Thoracic aorta (tissue), 2 donors: ENCODE measurements at places on chromosomes 2 and 18. TPM values are rescaled to one million over a fixed set of nuclear protein-coding genes. Genes with fewer than 3 reads are reported as not detected.

The LAMA3 gene
- total RNA-seq: 30.1 TPM

GRCh38 chr2:159998243-159998642, 64.2 kb downstream of the PLA2R1 start:
- H3K36me3 ChIP-seq: no peaks in the 10 kb centered on the region
- no peak overlapping the region for H3K4me3 ChIP-seq
- H3K27ac ChIP-seq: no peak overlapping the region
- DNase-seq: no peak

The IL1RL1 gene
- total RNA-seq: 32.8 TPM

GRCh38 chr2:143329288-143329687, 200.1 kb downstream of the ARHGAP15 start:
- no peaks in the 10 kb centered on the region for H3K36me3 ChIP-seq
- H3K4me3 ChIP-seq: no peak overlapping the region
- no peak for DNase-seq
- H3K27me3 ChIP-seq: no peaks in the 10 kb centered on the region
- H3K4me1 ChIP-seq: no peaks in the 10 kb centered on the region
- H3K27ac ChIP-seq: no peak overlapping the region

- H3K4me3 ChIP-seq: no peak overlapping the region
- no peaks in the 10 kb centered on the region for H3K27me3 ChIP-seq
- H3K27ac ChIP-seq: no peak overlapping the region
- no peaks in the 10 kb centered on the region for H3K36me3 ChIP-seq
- DNase-seq: no peak
Observed at GRCh38 chr2:24400207-24400907, 40.0 kb upstream of the ITSN2 start.

- no peak for DNase-seq
- no peak overlapping the region for H3K4me3 ChIP-seq
- H3K27ac ChIP-seq: no peak overlapping the region
- H3K27me3 ChIP-seq: no peaks in the 10 kb centered on the region
- H3K36me3 ChIP-seq: peaks cover 2% of the 10 kb centered on the region
Observed at GRCh38 chr2:24676493-24676892, 116.7 kb downstream of the PTRHD1 start.

- peaks cover 16% of the 10 kb centered on the region for H3K36me3 ChIP-seq
- no peak for DNase-seq
- no peak overlapping the region for H3K27ac ChIP-seq
- H3K4me3 ChIP-seq: peak overlapping the region; percentile 58
Observed at GRCh38 chr18:10559553-10560451, 34.0 kb downstream of the NAPG start.

DNA sequence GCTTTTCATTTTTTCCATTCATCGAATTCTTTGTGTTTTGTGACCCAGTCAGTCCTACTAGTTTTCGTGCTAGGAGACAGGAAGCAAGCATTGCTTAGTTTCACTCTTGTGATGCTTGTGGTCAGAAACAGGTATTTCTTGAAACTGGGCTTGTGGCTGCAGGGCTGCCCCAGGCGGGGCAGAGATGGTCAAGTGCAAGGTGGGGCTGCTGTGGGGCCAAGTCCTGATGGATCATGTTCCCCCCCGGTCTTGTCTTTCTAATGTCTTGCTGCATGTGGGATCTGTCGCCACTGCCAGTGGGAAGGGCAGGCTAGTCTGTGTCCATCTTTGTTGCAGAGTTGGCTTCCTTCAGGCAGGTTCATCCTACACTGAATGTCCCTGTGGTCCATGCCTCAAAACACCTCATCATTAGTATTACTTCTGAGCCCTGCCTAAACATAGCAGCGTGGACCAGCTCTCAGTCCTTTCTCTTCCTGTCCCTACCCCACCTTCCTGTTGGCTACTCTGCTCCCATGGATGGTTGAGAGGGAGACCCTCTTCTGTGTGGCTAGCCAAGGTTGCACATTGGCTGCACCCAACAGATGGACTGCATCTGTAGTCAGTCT, 38.7 kb downstream of the INPP4A start:
- no peak overlapping the region for H3K4me3 ChIP-seq
- peaks cover 15% of the 10 kb centered on the region for H3K4me1 ChIP-seq
- H3K27me3 ChIP-seq: no peaks in the 10 kb centered on the region
- no peaks in the 10 kb centered on the region for H3K36me3 ChIP-seq

GRCh38 chr2:203909261-203909967, 27.1 kb upstream of the ICOS start:
- peak overlapping the region; percentile 61 for H3K4me3 ChIP-seq
- peak overlapping the region; percentile 51 for H3K27ac ChIP-seq
- no peaks in the 10 kb centered on the region for H3K27me3 ChIP-seq
- H3K4me1 ChIP-seq: peaks cover 16% of the 10 kb centered on the region

DNA sequence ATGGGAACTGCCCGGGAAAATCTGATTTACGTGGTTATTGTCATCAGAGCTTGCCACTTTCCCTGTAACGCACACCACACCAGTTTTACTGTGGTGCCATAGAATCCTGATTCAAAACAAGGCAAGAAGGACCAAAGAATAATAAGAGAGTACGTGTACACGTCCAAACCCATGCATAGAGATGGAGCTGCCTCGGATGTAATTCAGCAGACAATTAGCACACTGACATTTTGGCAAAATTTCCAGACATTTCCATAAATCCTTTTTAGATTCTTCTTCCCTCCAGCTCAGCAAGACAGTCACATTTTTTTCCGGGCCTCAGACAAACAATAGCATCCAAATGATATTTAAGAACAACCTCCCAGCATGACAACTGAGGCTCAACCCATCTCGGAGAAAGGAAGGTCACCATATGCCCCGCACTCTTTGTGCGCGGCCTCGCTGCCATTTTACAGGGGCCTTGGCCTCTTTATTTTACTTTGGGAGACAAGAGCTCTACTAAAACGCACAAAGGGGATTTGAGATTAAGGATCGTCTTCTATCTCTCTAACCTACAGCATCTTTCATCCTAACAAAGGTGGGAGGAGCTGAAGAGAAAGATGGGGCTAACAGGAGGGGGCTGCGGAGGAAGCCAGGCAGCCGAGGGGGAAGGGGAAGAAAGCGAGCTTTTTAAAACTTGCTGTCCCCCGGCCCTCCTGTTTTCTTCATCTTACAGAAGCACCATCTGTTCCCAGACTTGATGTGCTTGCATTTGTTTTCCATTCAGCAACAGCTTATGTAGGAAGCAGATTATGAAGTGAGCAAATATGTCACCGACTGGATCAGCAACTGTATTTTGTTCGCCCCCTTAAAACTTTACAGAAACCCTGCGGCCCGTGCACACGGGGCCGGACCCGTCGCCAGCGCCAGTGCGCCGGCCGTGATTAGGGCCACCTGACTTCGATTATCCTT, 61.0 kb downstream of the CDCA7 start:
- no peak overlapping the region for H3K27ac ChIP-seq
- no peaks in the 10 kb centered on the region for H3K36me3 ChIP-seq
- H3K4me1 ChIP-seq: no peaks in the 10 kb centered on the region
- no peaks in the 10 kb centered on the region for H3K27me3 ChIP-seq
- DNase-seq: no peak

DNA sequence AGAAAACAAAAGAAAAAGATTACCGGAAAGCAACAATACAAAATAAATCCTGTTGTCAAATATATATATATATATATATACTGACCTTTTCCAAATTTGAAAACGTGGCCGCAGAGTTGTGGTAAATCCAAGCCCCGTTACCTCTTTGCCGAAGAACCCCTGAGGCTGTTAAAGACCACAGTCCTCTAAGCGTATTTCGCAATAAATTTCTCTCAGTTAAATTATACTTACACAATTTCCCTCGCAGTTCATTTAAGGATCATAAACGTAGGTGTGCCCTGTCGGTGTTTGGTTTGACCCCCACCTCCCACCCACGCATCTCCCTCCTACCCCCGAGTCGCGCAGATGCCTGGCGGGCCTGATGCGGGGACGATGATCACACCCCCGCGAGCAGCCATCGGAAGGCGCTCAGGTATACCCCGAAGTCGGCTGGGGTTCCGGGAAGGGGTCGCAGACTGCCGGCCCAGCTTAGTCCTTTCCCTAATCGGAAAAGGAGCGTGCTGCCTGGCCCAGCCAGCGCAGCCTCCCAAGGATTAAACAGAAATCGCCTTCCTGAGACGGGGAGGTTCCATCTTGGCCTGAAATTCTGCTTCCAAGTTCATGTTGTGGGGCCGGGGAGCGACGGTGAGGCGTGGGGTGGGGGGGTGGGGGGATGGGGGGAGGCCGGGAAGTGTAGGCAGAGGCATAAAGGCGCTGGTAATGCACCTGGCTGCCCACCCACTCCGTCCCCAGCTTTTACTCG, 2.9 kb upstream of the MEIS1 start:
- no peak overlapping the region for H3K27ac ChIP-seq
- DNase-seq: no peak
- H3K4me3 ChIP-seq: peak overlapping the region; percentile 75

GRCh38 chr2:108634576-108635160, 84.6 kb upstream of the RANBP2 start:
- DNase-seq: no peak
- no peaks in the 10 kb centered on the region for H3K27me3 ChIP-seq
- peaks cover 45% of the 10 kb centered on the region for H3K4me1 ChIP-seq
- no peaks in the 10 kb centered on the region for H3K36me3 ChIP-seq
- H3K27ac ChIP-seq: no peak overlapping the region

DNA sequence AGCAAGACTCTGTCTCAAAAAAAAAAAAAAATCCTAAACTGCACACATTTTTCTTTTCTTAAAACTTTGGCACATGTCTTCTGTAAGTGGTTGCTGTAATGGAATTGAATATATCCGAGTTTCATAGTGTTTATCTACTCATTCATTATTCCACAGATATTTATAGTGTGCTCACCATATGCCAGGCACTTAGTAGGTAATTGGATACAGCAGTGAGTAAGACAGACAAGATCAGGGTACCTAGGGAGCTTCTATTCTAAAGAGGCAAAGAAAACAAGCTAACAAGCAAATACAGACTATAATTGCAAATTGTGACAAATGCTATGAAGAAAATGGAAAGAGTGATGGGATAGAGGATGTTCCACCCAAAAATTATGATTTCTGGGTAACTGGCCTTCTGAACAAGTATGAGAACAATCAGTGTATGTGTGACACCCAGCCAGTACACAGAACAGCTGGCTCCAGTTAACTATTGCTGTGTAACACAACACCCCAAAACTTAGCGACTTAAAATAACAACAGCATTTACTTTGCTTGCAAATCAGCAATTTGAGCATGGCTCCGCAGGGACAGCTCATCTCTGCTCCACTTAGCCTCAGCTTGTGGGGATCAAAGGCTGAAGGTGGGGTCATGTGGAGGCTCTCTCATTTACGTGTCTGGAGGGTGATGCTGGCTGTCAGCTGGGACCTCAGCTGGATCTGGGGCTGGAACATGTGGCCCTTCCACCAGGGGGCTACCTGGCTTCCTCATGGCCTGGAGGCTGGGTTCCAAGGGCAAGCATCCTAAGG, 224.9 kb downstream of the INSIG2 start:
- H3K27me3 ChIP-seq: peaks cover 4% of the 10 kb centered on the region
- H3K4me3 ChIP-seq: no peak overlapping the region
- H3K27ac ChIP-seq: no peak overlapping the region
- no peak for DNase-seq

The ABCG8 gene
- total RNA-seq: not detected

DNA sequence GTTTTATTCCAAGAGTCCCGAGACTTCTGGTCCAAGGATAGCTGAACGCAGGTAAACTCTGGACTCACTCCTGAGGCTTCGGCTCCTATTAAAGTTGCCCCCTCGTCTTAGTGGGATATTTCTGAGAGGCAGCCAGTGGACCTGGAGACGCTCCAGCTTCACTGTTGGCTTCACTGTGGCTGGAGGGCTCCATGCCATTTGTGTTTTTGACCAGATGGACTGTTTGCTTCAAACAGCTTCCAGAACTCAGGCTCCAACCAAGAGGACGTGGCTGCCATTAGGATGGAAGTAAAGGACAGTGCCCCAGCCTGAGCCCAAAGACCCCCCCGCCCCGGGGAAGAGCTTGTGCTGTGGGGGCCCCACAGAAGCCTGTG, 94.4 kb upstream of the LDAH start:
- no peak for DNase-seq
- no peaks in the 10 kb centered on the region for H3K27me3 ChIP-seq
- H3K4me3 ChIP-seq: peak overlapping the region; percentile 3
- peak overlapping the region; percentile 64 for H3K27ac ChIP-seq
- H3K36me3 ChIP-seq: no peaks in the 10 kb centered on the region

DNA sequence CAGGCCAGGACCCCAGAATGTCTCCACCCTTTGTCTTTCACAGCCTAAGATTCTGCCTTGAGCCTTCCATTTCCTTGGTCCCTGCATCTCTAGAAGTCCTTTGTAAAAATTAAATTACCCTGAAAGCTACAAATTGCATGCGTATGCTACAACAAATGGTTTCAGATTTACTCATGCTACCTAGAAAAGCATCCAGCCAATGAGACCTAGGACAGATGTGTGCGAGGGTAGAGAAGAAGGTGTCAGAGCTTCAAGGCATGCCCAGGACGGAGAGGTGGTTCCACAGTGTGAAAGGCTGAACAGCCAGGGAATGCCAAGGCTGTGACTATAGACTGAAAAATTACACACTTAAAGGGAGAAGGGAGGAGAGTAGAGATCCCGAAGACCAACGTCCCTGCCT, 40.2 kb downstream of the CCBE1 start:
- no peaks in the 10 kb centered on the region for H3K4me1 ChIP-seq
- no peaks in the 10 kb centered on the region for H3K36me3 ChIP-seq
- H3K27me3 ChIP-seq: no peaks in the 10 kb centered on the region
- no peak overlapping the region for H3K4me3 ChIP-seq
- DNase-seq: no peak
- no peak overlapping the region for H3K27ac ChIP-seq

GRCh38 chr2:151096235-151096634, 165.4 kb downstream of the RBM43 start:
- H3K27ac ChIP-seq: no peak overlapping the region
- no peak for DNase-seq
- no peaks in the 10 kb centered on the region for H3K27me3 ChIP-seq
- no peak overlapping the region for H3K4me3 ChIP-seq
- H3K36me3 ChIP-seq: no peaks in the 10 kb centered on the region

DNA sequence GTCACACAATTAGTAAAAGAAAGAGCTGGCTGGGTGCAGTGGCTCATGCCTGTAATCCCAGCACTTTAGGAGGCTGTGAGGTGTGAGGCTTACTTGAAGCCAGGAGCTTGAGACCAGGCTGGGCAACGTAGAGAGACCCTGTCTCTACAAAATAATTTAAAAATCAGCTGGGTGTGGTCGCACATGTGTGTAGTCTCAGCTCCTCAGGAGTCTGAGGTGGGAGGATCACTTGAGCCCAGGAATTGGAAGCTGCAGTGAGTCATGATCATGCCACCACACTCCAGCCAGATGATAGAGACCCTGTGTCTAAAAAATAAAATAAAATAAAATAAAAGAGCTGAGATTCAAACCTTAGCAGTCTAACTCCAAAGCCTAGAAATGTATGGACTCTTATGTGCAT, 39.0 kb upstream of the NEDD4L start:
- H3K36me3 ChIP-seq: no peaks in the 10 kb centered on the region
- H3K27ac ChIP-seq: no peak overlapping the region
- H3K4me1 ChIP-seq: no peaks in the 10 kb centered on the region
- no peak for DNase-seq
- no peak overlapping the region for H3K4me3 ChIP-seq

The TMEM182 gene
- total RNA-seq: 3.1 TPM

- H3K27ac ChIP-seq: no peak overlapping the region
- peaks cover 12% of the 10 kb centered on the region for H3K27me3 ChIP-seq
- H3K4me3 ChIP-seq: no peak overlapping the region
- DNase-seq: no peak
Observed at GRCh38 chr2:237488901-237489860, 2.1 kb downstream of the MLPH start.

- H3K4me1 ChIP-seq: peaks cover 18% of the 10 kb centered on the region
- DNase-seq: no peak
- H3K36me3 ChIP-seq: peaks cover 25% of the 10 kb centered on the region
- no peaks in the 10 kb centered on the region for H3K27me3 ChIP-seq
- peak overlapping the region; percentile 98 for H3K27ac ChIP-seq
Observed at GRCh38 chr2:43227830-43228281, 1.4 kb upstream of the ZFP36L2 start.

The UPP2 gene
- not detected for total RNA-seq

The GREB1L gene
- total RNA-seq: 20.0 TPM

The TUBA4B gene
- not detected for total RNA-seq
